ENCODE measurements at places on chromosomes 16 and 17.

DNA sequence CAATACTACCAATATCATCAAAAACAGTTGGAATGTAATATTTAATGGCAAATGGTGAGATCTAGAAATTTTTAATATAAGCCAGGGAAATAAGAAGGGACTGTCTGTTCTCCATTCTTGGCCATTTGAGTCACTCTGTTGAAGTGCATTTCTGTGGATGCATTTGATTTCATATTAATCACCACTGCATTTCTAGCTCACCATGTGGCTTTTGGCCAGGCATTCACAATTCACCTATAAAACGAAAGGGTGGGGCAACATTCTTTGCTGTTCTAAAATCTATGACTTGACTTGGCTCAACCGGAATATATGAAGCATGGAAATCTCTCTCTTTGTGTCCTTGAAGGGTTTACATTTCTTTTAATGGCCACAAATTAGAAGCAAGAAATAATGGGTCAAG is 483.0 kb downstream of the SLC39A11 start:
- no peak for DNase-seq

DNA sequence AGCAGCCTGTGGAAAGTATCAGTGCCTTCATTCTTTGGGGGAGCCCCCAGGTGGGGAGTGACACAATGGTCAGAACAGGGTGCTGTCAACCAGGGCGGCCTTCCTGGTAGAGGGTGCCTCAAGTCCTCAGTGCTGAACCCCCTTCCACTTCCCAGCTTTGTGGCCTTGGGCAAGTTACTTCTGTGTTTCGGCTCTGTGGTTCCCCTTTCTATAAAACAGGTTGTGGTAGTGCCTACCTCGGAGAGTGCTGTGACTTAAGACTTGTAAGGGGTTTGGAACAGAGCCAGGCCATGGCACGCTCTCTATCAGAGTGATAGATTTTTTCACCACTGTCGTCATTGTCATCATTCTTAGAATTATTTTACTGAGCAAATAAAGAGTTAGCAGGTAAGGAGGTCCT is 141.1 kb downstream of the CCDC182 start:
- DNase-seq: peak; percentile 52

DNA sequence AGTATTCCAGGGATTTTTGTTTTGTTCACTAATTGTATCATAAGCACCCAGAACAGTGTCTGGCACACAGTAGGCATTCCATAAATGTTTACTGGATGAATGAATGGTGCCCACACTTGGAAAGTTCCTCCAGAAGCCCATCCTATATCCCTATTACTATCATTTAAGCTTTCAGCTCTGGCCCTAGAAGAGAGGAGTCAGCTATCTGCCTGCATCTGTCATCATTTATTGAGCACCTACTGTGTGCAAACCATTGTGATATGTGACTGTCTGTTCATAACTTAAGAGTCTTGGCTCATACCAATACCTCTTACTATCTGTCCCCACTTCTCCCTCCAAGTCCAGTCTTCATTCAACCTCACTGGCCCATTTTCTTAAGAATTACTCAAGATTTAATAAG is 20.1 kb upstream of the SP6 start:
- DNase-seq: no peak

DNA sequence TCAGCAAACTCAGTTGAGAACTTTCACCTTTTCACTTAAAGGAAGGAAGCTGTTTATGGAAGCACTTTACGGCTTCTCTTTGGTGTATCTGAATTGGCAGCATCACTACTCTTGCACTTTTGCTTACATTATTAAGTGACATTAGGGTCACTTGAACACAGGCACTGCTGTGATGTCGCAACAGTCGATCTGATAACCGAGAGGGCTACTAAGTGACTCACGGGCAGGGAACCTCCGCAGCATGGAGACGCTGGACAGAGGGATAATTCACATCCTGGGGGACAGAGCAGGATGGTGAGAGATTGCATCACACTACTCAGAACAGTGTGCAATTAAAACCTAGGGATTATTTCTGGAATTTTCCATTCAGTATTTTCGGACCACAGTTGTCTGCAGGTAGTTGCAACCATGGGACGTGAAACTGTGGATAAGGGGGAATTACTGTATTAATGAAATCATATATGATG is 56.5 kb downstream of the DNAH2 start:
- no peak for DNase-seq

DNA sequence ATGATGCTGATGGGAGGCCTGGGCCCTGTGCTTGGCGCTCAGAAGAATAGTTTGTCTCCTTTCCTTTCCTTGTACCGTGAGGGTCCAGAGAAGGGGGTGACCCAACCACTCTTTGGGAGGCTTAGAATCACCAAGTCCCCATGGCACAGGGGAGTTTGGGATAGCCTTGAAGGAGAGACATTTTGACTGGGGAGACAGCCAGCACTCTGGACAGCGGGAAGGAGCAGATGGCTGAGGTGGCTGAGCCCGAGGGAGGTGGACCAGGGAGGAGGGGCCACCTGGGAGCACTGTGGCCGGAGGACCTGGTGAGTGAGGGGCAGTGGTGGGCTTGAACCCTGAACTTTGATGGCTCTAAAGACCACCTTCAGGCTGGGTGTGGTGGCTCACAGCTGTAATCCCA is 18.2 kb downstream of the MGAT5B start:
- no peak for DNase-seq

DNA sequence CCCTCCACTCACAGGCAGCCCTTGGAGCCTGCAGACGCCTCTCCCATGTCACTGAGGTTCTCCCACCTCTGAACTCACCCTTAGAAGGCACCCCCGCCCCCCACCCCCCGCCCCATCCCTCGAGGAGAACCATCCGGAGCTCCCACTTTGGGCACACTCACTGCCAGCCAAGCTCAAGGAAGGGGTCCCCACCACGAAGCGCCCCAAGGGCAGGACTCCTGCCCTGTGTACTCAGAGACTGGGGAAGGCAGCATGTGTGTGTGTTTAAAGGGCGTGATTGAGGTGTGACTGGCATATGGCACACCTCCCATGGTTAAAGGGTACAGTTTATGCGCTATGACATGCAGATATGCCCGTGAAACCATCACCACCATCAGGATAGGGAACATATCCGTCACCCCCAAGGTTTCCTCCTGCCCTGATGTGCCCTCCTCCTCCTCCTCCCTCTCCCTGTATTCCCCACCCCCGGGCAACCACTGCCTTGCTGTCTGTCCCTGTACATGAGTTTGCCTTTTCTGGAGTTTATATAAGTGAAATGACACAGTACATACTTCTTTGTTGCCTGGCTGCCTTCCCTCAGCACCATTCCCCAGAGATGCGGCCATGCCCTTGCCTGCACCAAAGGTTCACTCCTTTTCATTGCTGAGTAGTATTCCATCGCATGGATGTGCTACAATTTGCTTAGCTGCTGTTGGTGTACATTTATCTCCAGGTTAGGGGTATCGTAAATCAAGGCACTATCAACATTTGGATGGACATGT is 14.0 kb upstream of the RBFOX3 start:
- DNase-seq: no peak
